ENCODE measurements at places on chromosomes 1 and 21. TPM values are rescaled to one million over a fixed set of nuclear protein-coding genes. Genes with fewer than 3 reads are reported as not detected.

The LCE1B gene
- total RNA-seq, result not detected

The CATSPERE gene
- total RNA-seq, result 1.3 TPM

DNA sequence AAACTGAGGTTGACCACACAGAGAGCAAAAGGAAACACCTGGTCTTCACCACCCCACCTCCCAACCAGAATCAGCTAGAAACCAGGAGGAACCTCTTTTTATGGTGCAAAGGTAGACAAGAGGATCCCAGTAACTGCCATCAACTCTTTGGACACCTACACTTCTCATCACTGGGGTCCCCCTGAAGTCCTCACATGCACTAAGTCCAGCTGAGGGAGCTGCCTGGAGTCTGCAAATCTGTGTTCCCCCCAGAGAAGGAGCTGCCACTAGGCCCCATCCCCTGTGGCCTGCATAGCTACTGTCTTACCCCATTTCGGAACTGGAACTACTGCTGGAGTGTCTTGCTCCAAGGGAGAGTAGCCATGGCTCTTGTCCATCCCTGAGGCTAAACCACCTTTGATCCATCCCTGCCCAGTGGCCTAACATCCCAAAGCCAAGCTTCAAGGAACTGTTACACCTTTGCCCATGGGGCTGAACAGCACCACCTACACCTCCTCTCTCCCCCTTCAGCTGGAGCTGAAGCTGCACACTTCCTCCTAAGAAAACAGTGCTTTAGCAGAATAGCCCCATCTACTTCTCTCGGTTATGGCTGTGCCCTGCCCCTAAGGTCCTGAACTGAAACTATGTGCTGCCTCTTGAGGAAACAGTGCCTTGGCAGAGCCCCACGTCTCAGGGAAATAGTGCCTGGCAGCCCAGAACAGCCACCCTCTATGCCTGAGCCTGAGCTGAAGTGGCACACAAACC is 85.4 kb upstream of the CD53 start:
- DNase-seq, result no peak

GRCh38 chr1:52365071-52365745 is 797 bp downstream of the CC2D1B start:
- DNase-seq, result peak; percentile 63

- DNase-seq, result no peak
Measured at GRCh38 chr1:7388488-7389185, 382.5 kb upstream of the VAMP3 start.

The XCL1 gene
- total RNA-seq, result not detected

DNA sequence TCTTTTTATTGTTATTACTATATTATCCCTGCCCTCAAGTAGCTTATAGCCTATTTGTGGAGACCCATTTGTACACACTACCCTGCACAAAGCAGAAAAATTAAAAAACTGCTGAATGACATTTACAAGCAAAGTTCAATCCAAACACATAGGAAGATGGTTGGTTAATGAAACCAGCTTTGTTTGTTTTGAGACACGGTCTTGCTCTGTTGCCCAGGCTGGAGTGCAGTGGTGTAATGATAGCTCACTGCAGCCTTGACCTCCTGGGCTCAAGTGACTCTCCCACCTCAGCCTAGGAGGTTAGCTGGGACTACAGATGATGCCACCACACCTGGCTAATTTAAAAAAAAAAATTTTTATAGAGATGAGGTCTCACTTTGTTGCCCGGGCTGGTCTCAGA is 31.6 kb downstream of the TGFB2 start:
- DNase-seq, result no peak

The CDKN2C gene
- 1.3 TPM for total RNA-seq

The SERPINC1 gene
- not detected for total RNA-seq
